Ammon's horn (tissue), 1 donor: ENCODE measurements at places on chromosomes 11 and 22.

- DNase-seq, result no peak
Measured at GRCh38 chr11:69170704-69171103, 15.0 kb downstream of the SMIM38 start.

GRCh38 chr11:106424111-106424510 lies 346.6 kb downstream of the AASDHPPT start:
- DNase-seq, result no peak

GRCh38 chr22:42895541-42895981 lies 38.5 kb upstream of the ARFGAP3 start:
- peak; percentile 62 for DNase-seq

DNA sequence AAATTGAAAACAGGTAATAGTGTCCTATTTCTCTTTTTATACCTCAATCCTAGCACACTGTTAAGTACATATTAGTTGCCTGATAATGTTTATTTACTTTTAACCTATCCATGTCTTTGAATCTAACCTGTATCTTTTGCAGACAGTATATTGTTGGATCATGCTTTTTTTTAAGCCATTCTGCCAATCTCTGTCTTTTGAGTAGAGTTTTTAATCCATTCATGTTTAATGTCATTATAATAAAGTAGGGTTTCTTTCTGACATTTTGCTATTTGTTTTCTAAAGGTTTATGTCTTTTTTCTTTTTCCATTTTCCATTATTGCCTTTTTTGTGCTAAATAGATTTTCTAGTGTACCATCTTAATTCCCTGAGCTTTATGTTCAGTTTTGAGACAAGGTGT lies 23.8 kb upstream of the DEPDC7 start:
- no peak for DNase-seq

DNA sequence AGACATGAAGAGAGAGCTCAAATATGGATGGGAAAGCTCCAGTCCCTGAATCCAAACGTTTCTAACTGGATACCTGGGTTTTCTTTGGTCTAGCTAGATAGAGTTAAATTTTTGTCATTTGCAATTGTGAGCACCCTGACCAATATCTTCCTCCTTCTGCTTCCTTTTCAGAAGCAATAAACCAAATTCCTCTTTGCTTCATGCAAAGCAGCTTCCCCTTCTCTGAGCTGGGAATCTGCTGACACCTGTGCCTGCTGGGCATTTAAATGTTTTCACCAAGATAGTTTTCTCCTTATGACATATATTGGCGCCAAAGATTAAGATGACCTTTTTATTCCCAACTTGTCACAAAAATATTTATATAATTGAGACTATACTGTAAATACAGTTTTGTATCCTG lies 27.9 kb upstream of the PAK1 start:
- DNase-seq, result peak; percentile 29

DNA sequence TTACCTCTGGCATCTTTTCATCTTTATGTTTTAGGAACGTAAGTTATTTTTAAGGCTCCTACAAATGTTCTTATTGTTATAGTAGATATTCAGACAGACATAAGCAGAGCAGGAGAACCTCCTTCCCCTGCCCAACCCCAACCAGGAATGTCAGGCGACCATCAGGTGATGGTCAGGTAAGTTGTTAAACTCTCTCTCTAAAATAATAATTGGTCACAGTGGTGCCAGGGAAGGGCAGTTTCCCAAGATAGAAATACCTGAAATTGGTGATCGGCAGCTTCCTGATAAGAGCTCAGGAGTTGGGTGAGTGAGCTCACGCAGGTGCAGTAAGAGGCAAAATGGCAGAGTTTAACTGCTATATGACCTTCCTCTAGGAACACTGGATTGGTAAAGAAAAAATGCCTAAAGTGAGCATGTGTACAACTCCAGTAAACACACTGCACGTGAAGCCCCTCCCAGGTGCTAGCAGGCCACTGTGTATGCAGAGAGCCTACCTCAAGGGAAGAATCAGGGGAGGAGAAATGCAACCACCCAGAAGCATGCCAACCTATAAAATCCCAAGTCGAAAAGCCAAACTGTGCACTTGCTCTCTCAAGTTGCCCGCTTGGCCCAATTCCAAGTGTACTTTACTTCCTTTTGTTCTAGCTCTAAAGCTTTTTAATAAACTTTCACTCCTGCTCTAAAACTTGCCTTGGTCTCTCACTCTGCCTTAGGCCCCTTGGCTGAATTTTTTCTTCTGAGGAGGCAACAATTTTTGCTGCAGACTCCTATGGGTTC lies 273.9 kb downstream of the SBF2 start:
- peak; percentile 23 for DNase-seq

- DNase-seq, result no peak
Measured at GRCh38 chr11:85844439-85845123, 10.6 kb upstream of the CCDC83 start.

DNA sequence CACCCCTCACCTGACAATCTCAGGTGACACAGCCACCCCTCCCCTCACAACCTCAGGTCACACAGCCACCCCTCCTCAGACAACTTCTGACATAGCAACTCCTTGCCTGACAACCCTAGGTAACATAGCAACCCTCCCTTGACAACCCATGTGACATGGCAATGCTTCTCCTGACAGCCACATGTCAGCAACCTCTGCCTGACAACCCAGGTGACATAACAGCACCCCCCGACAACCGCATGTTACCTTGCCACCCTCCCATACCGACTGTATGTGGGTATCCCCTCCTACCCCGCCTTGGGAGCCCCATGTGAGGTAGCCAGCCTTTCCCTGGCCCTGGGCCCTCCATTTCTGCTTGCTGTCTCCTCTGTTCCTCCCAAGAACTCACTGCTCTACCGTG lies 77.7 kb upstream of the B3GAT1 start:
- DNase-seq, result no peak

GRCh38 chr22:44354288-44354687 lies 41.5 kb upstream of the SHISAL1 start:
- no peak for DNase-seq

DNA sequence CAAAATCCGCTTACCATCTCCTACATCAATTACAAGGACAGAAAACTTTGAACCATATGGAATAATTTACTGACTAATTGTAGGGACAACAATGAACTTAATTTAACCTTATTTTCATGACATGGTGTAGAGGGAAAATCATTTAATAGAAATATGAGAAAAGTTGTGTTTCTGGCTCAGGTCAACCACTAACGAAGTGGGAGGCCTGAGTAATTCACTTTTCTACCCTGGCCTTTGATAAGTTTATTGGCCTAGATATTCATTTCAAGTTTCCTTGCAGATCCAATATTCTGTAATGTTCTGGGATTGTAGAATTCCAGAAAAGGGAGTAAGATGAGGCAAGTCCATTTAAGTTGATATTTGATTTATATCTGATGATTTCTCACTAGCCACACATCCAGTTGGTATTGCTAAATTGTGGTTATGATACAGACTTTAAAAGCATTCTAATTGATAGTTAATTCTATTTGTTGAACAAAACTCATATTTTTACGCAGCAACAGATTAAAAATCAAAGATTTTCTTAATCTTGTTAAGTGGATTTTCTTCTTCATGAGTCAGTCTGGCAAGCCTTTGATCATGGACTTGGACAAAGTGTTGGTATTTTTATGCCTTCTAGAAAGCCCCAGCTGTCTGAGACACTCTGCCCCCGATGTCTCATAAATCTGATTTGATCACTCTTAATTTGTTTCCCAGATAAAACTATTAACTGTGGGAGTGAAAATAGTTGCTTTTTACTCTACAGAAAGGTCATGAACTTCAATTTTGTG lies 336.5 kb downstream of the TMEM135 start:
- DNase-seq, result no peak
